ENCODE measurements at places on chromosomes 12 and 14. TPM values are rescaled to one million over a fixed set of nuclear protein-coding genes. Genes with fewer than 3 reads are reported as not detected.

Gene MFAP5
- 0.60 TPM for polyA plus RNA-seq

Gene GALNT16
- polyA plus RNA-seq, result 1.6 TPM

Gene NINJ2
- polyA plus RNA-seq, result not detected

Gene CLEC7A
- polyA plus RNA-seq, result not detected

DNA sequence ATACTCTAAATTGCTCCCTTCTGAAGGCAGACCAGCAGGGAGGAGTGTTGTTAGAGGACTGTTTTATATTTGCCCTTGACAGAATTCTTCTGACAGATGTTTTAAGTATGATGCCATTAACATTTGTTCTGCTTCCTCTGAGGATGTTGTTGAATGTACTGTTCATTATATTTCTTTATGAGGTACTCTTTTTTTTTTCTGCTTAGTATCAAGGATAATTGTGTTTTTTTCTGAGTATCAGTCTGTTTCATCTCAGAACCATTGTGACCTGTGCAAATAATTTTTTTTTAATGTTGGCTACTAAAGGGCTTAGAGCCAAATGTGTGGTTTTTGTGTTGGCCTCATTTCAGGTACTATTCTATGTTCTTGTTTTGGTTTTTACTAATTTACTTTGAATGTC is 10.6 kb downstream of the METAP2 start:
- no peak for DNase-seq

GRCh38 chr12:8156845-8157244 is at the start of gene ZNF705A:
Gene ZNF705A, plus strand, starts transcription at chr12:8157015. Its CDS starts 15,611 bp downstream, at chr12:8172626.
- peak; percentile 59 for DNase-seq

- DNase-seq, result no peak
Observed at GRCh38 chr14:61437381-61437780, 116.0 kb downstream of the PRKCH start.

DNA sequence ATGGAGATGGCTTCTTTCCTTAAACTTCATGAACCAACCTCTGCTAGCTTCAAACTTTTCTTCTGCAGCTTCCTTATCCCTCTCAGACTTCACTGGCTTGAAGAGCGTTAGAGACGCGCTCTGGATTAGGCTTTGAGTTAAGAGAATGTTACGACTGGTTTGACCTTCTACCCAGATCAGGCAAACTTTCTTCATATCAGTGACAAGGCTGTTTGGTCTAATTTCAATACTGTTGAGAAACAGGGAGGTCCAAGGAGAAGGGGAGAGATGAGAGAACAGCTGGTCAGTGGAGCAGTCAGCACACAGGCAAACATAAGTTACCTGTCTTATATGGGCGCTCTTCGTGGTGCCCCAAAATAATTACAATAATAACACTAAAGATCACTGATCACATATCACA is 14.9 kb downstream of the SCAF11 start:
- no peak for DNase-seq

- DNase-seq, result no peak
Observed at GRCh38 chr12:67964456-67964855, 24.8 kb upstream of the IFNG-AS1 start.

Measured in AG04450 (cell line).